CD4-positive, alpha-beta memory T cell (primary cell): ENCODE measurements at places on chromosomes 13 and 19. TPM values are rescaled to one million over a fixed set of nuclear protein-coding genes. Genes with fewer than 3 reads are reported as not detected.

Gene CEACAM8
- not detected for polyA plus RNA-seq

Gene CALR3
- polyA plus RNA-seq: not detected

Gene MYPOP
- 0.87 TPM for polyA plus RNA-seq

Gene FCER2
- polyA plus RNA-seq: not detected

Gene GAMT
- 19.3 TPM for polyA plus RNA-seq

Gene SLITRK6
- polyA plus RNA-seq: not detected

Gene CPB2
- not detected for polyA plus RNA-seq

Gene IGFL2
- polyA plus RNA-seq: not detected

- no peak for DNase-seq
Observed at GRCh38 chr19:31681121-31681520, 331.9 kb upstream of the TSHZ3 start.

DNA sequence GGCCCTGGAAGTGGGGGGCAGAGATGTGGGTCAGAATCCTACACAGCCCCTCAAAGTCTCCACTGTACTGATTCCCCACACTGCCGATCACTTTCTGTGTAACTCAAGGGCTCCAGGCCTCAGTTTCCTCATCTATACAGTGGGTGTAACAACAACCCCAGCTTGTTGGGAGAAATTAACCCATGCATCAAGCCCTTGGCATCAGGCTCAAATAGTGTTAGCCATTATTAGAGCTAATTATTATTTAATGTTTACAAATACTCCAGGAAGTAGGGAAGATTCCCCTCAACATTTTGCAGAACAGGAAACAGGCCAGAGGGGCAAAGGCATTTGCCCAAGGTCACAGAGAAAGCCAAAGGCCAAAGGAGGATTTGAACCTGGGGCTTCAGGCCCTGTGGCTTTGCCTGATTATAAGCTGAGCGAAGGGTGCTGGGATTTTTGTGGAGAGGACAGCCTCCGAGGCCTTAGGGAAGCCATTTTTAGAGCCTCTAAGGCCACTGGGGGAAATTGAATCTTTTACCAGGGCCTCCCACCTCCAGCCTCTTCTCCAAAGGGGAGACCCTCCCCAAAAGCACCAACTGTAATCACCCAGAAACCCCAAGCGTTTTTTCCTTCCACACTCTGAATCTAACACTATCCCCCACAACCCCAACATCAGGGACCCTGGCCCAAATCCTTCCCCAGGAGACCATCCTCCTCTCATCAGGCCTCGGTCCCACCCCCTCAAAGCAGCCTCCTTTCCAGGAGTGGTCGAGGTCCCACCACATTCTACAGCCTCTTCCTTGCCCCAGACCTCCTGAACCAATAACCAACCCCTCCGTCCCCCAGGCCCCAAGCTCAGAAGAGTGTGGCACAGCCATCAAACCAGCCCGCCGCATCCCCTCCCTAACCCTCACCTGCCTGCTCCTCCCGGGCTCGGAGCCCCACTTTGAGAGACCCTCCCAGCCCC is 1.1 kb downstream of the FKBP8 start:
- DNase-seq: no peak

- no peak for DNase-seq
Observed at GRCh38 chr13:72678312-72678711, 49.1 kb downstream of the MZT1 start.

DNA sequence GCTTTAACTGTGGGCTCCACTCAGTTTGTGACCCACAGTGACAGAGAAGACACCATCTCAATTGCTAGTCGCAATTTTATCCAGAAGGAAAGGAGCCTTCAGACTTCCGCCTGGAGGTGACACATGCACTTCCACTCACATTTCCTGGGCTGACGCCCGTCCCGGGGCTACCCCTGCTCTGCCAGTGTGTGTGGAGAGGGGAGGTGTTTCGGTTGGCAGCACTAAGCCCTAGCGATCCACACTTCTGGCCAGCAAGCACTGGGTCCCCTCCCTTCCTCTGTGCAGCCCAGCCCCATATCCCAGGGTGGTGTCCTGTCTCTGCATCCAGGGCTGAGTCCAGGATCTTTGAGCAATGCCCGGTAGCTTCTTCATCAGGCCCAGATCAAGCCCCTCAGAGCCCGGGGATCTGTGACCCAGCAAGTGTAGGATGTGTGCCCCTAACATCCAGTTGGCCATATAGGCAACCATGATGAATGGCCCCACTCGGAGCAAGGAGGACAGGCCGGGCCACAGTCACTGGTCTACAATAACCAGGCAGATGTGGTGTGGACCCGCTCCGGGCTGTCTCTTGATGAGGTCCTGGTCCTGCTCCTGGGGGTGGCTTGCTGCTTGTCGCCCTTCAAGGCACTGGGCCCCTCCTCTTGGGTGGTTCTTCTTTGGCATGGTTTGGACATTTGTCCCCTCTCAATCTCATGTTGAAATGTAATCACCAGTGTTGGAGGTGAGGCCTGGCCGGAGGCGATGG is 141.9 kb upstream of the SPACA7 start:
- no peak for DNase-seq

GRCh38 chr19:16367261-16367683 is 42.6 kb downstream of the KLF2 start:
- peak; percentile 84 for DNase-seq

- DNase-seq: no peak
Observed at GRCh38 chr19:49727217-49728030, 35.7 kb downstream of the TSKS start.

GRCh38 chr19:18759995-18760426 is 31.1 kb downstream of the COMP start:
- no peak for DNase-seq

DNA sequence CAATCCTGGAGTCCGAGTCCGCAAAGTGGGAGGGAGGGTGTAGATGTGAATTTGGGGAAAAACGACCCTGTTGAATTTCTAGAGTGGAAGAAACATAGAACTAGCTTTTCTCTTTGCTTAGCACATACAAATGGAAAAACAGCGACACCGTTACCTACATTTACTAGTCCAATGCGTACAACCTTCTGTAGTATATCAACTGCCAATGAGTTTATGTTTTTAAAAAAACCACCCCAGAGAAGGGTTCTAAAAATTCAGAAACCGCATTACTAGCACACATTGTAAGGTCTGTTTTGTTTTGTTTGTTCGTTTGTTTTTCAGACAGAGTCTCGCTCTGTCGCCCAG is 332 bp upstream of the SUPT20H start:
- DNase-seq: no peak
